RWPE2 (cell line): ENCODE measurements at places on chromosomes 1 and 21.

DNA sequence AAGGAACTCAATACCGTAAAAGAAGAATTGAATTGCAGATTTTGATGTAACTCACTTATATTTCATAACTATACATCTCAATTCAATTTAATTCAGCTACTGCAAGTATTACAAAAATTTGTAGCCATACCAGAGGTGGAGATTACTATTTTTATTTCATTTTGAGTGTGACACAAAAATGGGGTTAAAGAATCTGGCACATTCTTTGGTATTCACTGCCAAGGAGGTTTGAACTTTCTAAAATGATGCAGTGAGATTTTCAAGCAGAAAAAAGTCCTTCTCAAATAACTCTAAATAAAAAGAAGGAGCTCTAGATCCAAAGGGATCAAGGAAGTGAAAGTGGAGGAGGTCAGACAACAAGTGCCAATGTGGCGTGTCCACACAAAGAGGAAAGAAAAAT lies 569.0 kb downstream of the DPYD start:
- no peaks in the 10 kb centered on the region for H3K4me1 ChIP-seq
- no peak overlapping the region for H3K4me3 ChIP-seq
- DNase-seq = no peak
- H3K27ac ChIP-seq = no peak overlapping the region
- H3K36me3 ChIP-seq = no peaks in the 10 kb centered on the region

DNA sequence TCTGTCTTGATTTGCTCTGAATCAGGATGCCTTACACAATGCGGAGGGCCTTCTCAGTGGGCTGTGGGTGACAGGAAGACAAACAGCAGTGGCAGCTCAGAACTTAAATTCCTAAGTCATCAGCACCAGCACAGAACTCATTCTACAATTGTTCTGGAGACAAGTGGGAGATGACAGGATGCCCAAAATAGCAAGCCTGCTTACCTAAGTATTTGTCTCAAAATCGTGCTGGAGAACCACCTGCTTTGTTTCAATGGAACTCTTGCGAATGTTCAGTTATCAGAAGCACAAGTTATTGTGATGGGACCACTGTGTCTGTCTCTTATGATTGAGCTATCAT lies 76.1 kb downstream of the VCAM1 start:
- DNase-seq = no peak
- no peaks in the 10 kb centered on the region for H3K4me1 ChIP-seq
- no peaks in the 10 kb centered on the region for H3K27me3 ChIP-seq
- no peak overlapping the region for H3K4me3 ChIP-seq
- no peak overlapping the region for H3K27ac ChIP-seq
- no peaks in the 10 kb centered on the region for H3K36me3 ChIP-seq

GRCh38 chr1:228286505-228287417 lies 78.9 kb downstream of the OBSCN start:
- H3K36me3 ChIP-seq = no peaks in the 10 kb centered on the region
- no peaks in the 10 kb centered on the region for H3K27me3 ChIP-seq
- H3K27ac ChIP-seq = no peak overlapping the region
- no peaks in the 10 kb centered on the region for H3K4me1 ChIP-seq
- peak; percentile 27 for DNase-seq

DNA sequence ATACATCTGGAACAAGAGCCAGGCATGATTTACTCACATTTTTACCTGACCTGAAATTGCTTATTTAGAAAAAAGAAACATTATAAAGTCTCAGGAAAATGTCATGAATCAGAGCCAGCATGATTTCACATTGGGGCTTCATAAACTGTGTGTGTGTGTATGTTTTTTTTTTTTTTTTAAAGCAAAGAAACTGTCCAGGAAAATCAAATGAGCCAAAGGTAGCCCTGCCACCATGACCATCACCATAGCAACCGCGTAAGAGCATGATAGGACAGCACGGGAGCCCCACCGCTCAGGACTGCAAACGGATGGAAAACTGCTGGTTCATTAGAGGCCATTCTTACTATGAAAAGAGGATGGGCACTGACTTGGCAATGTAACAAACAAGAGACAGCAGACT lies 139.2 kb downstream of the NTMT2 start:
- H3K27me3 ChIP-seq = no peaks in the 10 kb centered on the region
- no peak overlapping the region for H3K27ac ChIP-seq
- peaks cover 3% of the 10 kb centered on the region for H3K4me1 ChIP-seq
- H3K4me3 ChIP-seq = no peak overlapping the region
- no peak for DNase-seq

GRCh38 chr1:151157067-151157531 lies 650 bp downstream of the TNFAIP8L2 start:
- H3K36me3 ChIP-seq = peaks cover 9% of the 10 kb centered on the region; the same call in 1 of the 2 replicates
- no peak overlapping the region for H3K27ac ChIP-seq
- H3K27me3 ChIP-seq = no peaks in the 10 kb centered on the region
- no peaks in the 10 kb centered on the region for H3K4me1 ChIP-seq
- H3K4me3 ChIP-seq = no peak overlapping the region

DNA sequence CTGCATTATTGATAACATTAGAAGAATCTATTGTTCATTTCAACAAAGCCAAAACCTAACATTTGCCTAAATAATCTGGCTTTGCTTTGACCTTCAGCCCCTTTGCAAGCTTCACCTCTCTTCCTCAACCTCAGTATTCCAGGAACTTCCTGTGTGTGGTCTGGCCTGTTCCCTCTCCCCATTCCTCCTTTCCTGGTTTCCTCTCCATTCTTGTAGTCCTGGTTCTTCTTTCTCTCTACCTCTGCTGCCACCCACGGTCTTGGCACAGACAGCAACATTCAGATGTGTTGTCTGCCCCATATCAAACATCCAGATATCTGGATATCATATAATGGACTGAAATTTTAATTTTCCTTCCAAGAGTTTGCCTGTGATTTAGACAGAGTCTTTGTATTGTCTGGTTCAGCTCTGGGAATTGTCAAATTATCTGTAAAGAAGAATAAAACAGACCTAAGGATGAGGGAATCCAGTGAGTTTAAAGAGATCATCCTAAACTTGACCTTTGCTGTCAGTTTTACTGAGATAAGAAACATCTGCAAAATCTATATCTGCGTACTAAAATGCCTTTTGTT lies 148.1 kb upstream of the KCTD3 start:
- peaks cover 17% of the 10 kb centered on the region for H3K4me1 ChIP-seq
- H3K4me3 ChIP-seq = no peak overlapping the region
- no peak overlapping the region for H3K27ac ChIP-seq
- H3K36me3 ChIP-seq = no peaks in the 10 kb centered on the region
- H3K27me3 ChIP-seq = no peaks in the 10 kb centered on the region

GRCh38 chr1:9852410-9853248 lies 28.9 kb upstream of the CLSTN1 start:
- peaks cover 27% of the 10 kb centered on the region for H3K36me3 ChIP-seq
- no peak for DNase-seq
- peaks cover 7% of the 10 kb centered on the region for H3K4me1 ChIP-seq
- no peak overlapping the region for H3K27ac ChIP-seq
